Fibroblast of skin of right quadriceps (primary cell): ENCODE measurements at places on chromosomes 11 and 22.
A peak's percentile ranks its signal among the peaks of the same experiment; 100 is the strongest.

GRCh38 chr11:43998308-43998707 lies 49.5 kb upstream of the ACCSL start:
- DNase-seq, result no peak

GRCh38 chr11:116928102-116928777 lies 90.8 kb upstream of the APOA1 start:
- DNase-seq, result peak; percentile 15

DNA sequence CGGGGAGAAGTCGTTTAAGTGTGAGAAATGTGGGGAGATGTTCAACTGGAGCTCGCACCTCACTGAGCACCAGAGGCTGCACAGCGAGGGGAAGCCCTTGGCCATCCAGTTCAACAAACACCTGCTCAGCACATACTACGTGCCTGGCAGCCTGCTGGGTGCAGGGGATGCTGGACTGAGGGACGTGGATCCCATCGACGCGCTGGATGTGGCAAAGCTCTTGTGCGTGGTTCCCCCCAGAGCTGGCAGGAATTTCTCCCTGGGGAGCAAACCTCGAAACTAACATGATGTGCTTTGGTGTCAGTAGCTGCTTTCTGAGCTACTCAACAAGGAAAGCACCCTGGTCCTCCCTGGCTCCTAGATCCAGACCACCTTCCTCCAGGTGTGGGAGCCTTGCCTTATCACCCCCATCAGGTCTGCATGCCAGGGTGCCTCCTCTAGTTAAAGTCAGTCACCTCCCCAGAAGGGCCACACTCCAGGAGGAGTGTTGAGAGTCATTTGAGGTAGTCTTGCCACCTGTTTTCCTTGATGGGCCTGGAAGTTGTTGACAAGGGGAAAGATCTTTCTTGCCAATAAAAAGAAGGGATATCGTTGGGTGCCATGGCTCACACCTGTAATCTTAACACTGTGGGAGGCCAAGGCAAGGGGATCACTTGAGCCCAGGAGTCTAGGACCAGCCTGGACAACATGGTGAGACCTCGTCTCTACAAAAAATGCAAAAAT lies 12.9 kb downstream of the ZNF74 start:
- DNase-seq, result no peak

- peak; percentile 21 for DNase-seq
These were observed 35.6 kb upstream of the ACER3 start for GRCh38 chr11:76824980-76825725.

GRCh38 chr11:73318501-73319011 lies 10.5 kb downstream of the ARHGEF17 start:
- DNase-seq, result no peak
